Activated T-helper 2 cell treated with anti-CD3 and anti-CD28 coated beads, Interferon-gamma antibody, Interleukin-2, Interleukin-4, amounts not matched to agents 10 μg/mL and 5 μg/mL and 100 μg/mL, durations not matched to agents 14 hours and 24 hours and 36 hours (primary cell): ENCODE measurements at places on chromosomes 5 and 9. TPM values are rescaled to one million over a fixed set of nuclear protein-coding genes. Genes with fewer than 3 reads are reported as not detected.

Gene GCNT1
- 12.1 and 15.0 TPM in 2 replicates for total RNA-seq

Gene OSTF1
- 86.8 and 87.5 TPM in 2 replicates for total RNA-seq

DNA sequence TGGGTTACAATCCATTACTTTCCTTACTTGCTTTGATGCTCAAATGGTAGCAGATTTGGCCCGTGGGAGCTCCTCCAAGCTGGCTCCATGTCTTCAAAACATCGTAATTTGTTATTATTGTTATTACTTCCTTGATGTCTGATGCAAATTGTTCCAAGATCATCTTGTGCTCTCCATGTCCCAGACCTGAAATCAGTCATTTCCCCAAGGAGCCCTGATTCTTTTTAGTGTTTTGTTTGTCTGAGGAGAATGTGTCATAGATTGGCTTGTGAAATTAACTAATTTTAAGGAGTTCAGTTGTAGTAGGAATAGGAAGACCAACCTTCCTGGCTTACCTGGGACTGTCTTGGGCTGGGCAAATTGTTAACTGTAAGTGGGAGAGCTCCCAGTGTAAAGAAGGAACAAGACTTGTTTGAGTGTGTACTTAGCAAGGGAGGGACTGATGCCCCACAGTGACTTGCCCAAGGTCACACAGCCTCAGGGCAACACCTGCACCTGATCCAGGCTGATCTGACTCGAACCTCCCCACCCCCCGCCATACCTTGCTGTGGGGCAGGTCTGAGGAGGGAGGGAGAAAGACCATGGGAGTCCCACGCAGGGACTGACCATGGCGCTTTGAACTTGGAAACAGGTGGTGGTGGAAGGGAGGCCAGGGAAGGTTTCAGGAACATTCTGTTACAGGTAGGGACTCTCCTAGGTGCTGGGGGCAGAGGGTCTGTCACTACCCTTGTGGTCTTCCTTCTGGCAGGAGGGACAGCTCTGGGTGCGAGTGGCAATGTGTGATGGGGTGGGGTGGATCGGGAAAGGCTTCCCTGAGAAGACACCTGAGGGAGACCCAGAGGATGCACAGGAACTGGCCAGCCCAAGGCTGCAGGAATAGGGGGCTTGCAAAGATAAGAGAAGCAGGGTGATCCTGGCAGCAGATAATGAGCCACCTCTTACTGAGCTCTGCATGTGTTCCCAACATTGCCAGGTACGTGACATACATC, 2.7 kb upstream of the BICD2 start:
- no peak for DNase-seq
- H3K36me3 ChIP-seq: no peaks in the 10 kb centered on the region
- no peak overlapping the region for H3K27ac ChIP-seq
- peaks cover 24% of the 10 kb centered on the region for H3K4me1 ChIP-seq
- peak overlapping the region; percentile 4 for H3K4me3 ChIP-seq
- H3K27me3 ChIP-seq: no peaks in the 10 kb centered on the region

- H3K36me3 ChIP-seq: peaks cover 16% of the 10 kb centered on the region
- no peaks in the 10 kb centered on the region for H3K27me3 ChIP-seq
- no peak overlapping the region for H3K27ac ChIP-seq
- DNase-seq: no peak
Observed at GRCh38 chr9:89543111-89543510, 45.2 kb upstream of the SEMA4D start.

DNA sequence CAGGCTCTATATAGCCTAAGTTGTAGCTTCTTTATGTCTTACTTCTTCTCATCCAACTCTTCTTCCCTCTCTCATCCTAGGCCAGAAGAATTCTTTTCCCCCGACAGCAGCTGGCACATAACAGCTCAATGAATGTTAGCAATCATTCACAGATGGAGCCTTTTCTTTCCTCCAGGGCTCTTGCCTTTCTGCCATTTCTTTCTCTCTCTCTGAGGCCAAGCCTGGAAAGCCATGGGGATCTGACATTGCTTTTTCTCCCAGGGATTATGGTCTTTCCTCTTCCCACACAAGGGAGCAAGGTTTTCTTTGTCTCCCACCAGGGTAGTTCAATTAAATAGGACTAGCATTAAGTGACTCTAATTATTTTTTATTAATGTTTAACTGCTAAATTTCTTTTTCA, 20.5 kb downstream of the SMIM15 start:
- no peak for DNase-seq
- no peak overlapping the region for H3K27ac ChIP-seq
- no peaks in the 10 kb centered on the region for H3K27me3 ChIP-seq
- no peaks in the 10 kb centered on the region for H3K4me1 ChIP-seq

Gene PLPPR1
- total RNA-seq: not detected in 2 replicates

- DNase-seq: no peak
- no peak overlapping the region for H3K4me3 ChIP-seq
- H3K36me3 ChIP-seq: no peaks in the 10 kb centered on the region
- peaks cover 8% of the 10 kb centered on the region for H3K27me3 ChIP-seq
- peaks cover 8% of the 10 kb centered on the region for H3K4me1 ChIP-seq
Observed at GRCh38 chr5:155017610-155018009, 4.1 kb downstream of the KIF4B start.

GRCh38 chr5:152164860-152165259, 240.2 kb upstream of the GLRA1 start:
- no peaks in the 10 kb centered on the region for H3K4me1 ChIP-seq
- H3K27ac ChIP-seq: no peak overlapping the region
- DNase-seq: no peak

DNA sequence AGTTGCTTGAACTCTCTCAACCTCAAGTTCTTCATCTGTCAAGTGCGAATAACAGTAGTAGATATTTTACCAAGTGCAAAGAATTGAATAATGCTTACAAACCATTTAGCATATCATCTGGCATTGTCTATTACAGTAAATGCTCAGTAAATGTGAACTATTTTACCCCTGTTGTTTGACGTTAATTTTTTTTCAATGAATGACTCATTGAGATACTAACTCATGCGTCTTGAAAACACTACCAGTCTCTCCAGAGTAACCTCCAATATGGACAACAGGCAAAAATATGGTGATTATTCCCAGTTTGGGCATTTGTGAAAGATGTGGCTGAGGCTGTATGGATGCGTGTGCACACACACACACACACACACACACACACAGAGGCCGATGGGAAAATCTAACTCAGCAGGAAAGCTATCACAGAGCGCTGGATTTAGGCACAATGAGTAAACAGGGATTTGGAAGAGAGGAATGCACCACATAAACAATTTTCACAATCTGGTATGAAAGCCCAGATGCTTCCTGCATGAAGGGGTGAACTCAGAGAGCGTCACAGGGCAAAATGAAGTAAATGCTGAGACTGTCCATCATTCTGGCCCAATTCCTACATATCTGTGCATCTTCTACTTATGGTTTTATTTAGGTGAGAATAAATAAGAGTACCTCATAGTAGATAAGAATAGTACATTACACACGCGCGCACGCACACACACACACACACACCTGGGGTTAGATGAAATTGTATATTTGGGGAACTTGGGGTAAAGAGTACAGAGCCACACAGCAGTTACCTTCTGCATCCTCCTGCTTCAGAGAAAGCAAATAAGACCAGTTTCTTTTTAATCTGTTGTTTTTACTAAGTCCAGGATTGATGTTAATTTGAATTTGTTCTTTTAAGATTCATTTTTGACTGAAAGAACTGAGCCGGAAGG, 128.7 kb downstream of the PALM2AKAP2 start:
- H3K36me3 ChIP-seq: no peaks in the 10 kb centered on the region
- no peak overlapping the region for H3K27ac ChIP-seq
- H3K27me3 ChIP-seq: no peaks in the 10 kb centered on the region
- peaks cover 15% of the 10 kb centered on the region for H3K4me1 ChIP-seq

Gene ADAMTS13
- 1.5 and 1.6 TPM in 2 replicates for total RNA-seq

DNA sequence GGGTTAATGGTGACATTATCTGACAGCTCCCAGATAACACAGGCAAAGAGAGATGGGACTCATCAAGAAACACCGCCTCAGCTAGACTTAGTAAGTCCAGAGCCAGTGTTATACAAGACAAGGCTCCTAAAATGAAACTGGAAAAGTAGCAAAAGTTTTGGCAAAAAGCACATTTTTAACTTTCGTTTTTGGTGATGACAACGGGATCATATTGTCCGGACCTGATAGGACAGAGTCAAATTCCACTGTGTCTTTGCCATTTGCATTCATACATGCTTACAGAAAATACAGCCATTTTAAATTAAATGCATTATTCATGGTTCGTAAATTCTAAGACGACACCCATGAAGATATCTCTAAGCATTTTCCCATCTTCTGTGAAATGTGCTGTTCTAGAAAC, 152.1 kb downstream of the CRB2 start:
- H3K4me1 ChIP-seq: no peaks in the 10 kb centered on the region
- no peak for DNase-seq
- H3K36me3 ChIP-seq: no peaks in the 10 kb centered on the region
- H3K27ac ChIP-seq: no peak overlapping the region
- no peak overlapping the region for H3K4me3 ChIP-seq

DNA sequence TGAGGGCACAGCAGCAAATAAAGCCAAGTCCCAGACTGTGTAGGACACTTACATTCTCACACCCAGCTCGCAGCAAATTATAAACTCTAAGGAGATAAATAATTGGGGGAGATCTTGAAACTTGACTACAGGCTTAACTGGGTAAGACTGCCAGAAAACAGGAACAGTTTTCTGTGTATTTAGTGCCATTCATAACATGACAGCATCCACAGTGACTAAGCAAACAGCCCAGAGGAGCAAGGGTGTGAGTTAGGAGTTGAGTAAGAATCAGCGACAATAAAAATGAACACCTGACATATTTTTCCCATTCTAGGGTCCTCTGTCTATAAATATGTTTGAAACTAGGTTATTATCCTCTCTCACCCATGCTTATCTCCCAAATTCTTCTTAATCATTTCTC, 370.9 kb upstream of the WWC1 start:
- no peak overlapping the region for H3K27ac ChIP-seq
- no peaks in the 10 kb centered on the region for H3K27me3 ChIP-seq
- DNase-seq: no peak
- no peak overlapping the region for H3K4me3 ChIP-seq
- no peaks in the 10 kb centered on the region for H3K4me1 ChIP-seq

- H3K4me1 ChIP-seq: peaks cover 10% of the 10 kb centered on the region
- no peaks in the 10 kb centered on the region for H3K27me3 ChIP-seq
- DNase-seq: no peak
- H3K36me3 ChIP-seq: no peaks in the 10 kb centered on the region
- H3K4me3 ChIP-seq: no peak overlapping the region
Observed at GRCh38 chr9:112550531-112550930, 63.9 kb downstream of the KIAA1958 start.

- H3K36me3 ChIP-seq: peaks cover 25% of the 10 kb centered on the region
- H3K27me3 ChIP-seq: no peaks in the 10 kb centered on the region
- peaks cover 53% of the 10 kb centered on the region for H3K4me1 ChIP-seq
- peak overlapping the region; percentile 96 for H3K27ac ChIP-seq
Observed at GRCh38 chr9:93060746-93061259, 2.3 kb downstream of the SUSD3 start.

GRCh38 chr9:101029315-101030085, 973 bp downstream of the PLPPR1 start:
- peaks cover 50% of the 10 kb centered on the region for H3K27me3 ChIP-seq
- no peak for DNase-seq
- no peaks in the 10 kb centered on the region for H3K4me1 ChIP-seq
- H3K36me3 ChIP-seq: no peaks in the 10 kb centered on the region

Gene LHFPL2
- total RNA-seq: 0.09 and 0.16 TPM in 2 replicates

DNA sequence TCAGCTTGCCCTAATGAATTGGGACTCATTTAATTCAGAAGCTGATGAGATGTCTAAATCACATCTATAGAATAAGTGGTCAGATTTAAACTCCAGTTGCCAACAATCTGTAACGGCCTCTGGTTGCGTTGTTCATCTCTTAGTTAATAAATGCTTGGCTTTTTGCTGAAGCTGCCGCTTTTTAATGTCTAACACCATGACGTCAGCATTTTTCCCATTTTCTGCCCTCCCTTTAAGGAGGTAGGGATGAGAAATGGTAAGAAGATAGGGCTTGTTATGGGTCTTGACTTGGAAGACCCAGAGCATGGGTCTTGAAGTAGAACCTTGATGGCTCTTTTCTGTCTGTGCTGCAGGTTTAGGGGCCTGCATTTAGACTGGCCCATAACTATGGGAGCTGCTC, 33.3 kb downstream of the PALM2AKAP2 start:
- H3K4me1 ChIP-seq: peaks cover 3% of the 10 kb centered on the region
- no peak for DNase-seq
- no peak overlapping the region for H3K27ac ChIP-seq
- peaks cover 8% of the 10 kb centered on the region for H3K27me3 ChIP-seq

DNA sequence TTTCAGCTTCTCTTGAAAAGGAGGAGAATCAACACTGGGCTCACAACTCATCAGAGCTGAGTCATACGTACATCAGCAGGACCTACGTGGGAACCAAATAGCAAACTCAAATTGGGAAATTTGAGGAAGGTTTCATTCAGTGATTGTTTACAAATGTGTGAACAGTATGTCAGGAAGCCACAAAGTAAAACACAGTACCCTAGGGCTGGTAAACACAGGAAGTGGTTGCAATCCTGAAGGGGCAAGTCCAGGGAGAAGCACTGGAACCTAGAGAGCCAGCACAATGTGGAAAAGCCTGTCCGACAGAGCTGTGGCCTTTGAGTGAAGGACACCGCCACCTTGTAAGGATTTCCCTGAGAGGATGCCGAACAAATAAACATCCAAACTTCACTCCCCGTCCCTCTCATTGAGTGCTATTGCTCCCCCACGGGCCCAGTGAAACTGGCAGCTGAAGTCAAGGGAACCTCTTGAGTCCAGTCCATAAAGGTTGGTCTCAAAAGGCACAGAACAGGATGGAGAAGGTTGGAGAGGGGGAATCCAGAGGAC, 26.7 kb upstream of the RICTOR start:
- H3K27ac ChIP-seq: peak overlapping the region; percentile 38
- H3K4me1 ChIP-seq: peaks cover 6% of the 10 kb centered on the region
- H3K4me3 ChIP-seq: no peak overlapping the region
- H3K27me3 ChIP-seq: no peaks in the 10 kb centered on the region
- H3K36me3 ChIP-seq: peaks cover 27% of the 10 kb centered on the region
- no peak for DNase-seq

- no peaks in the 10 kb centered on the region for H3K27me3 ChIP-seq
- no peak overlapping the region for H3K27ac ChIP-seq
- H3K36me3 ChIP-seq: no peaks in the 10 kb centered on the region
- DNase-seq: no peak
- H3K4me3 ChIP-seq: no peak overlapping the region
Observed at GRCh38 chr5:24080046-24080445, 564.7 kb downstream of the CDH10 start.

Gene PCDHA11
- total RNA-seq: not detected in 2 replicates

DNA sequence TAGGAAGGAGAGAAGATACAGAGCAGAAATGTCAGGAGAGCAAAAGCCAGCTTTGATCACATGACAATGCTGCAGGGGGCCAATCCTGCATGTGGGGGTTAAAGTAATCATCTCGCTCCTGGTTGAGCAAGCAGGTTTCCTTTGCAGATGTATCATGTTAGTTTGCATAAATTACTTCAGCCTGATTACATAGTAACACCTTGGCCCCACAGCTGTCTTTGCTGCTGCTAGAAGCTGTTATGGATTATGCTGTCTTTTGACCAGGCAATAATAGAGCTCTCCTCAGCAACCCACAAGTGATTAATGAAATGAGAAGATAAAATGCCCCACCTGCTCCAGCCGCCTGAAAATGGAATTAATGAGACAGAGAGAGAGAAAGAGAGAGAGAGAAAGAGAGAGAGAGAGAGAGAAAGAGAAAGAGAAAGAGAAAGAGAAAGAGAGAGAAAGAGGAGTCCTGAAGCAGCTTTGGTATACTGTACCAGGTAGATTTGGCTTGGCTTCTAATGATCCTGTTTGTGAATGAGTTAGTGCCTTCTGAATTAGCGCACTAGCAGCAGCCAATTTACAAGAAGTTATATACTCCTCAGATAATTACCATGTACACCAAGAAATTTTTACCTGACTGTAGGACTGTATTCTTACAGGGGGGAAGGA, 174.3 kb upstream of the RORB start:
- H3K36me3 ChIP-seq: no peaks in the 10 kb centered on the region
- H3K4me3 ChIP-seq: peak overlapping the region; percentile 75
- H3K27ac ChIP-seq: peak overlapping the region; percentile 47
- peaks cover 6% of the 10 kb centered on the region for H3K27me3 ChIP-seq
- peak; percentile 8 for DNase-seq
- H3K4me1 ChIP-seq: peaks cover 9% of the 10 kb centered on the region
